ENCODE measurements at places on chromosomes 7 and 10.

- DNase-seq = no peak
These were observed 19.2 kb downstream of the PMPCB start for GRCh38 chr7:103316380-103316941.

- DNase-seq = no peak
These were observed 6.7 kb downstream of the CPXM2 start for GRCh38 chr10:123884907-123885381.

- no peak for DNase-seq
These were observed 8.5 kb upstream of the GLCCI1 start for GRCh38 chr7:7959979-7960670.

DNA sequence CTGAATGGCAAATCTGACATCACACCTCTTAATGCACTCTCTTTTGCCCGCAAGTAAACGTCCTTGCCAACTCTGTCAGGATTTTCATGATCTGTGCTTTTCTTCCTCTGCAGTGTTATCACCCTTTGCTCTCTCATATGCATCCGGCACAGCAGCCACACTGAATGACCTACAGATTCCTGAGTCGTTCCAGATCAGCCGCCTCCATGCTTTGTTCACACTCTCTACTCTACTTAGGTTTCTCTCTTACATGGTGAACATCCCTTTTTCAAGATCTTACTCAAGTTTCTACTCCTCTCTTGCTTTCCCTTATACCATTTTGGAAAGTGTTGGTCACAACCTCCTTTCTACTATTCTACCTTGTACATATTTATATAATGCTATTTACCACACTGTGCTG lies 127.7 kb upstream of the AOAH start:
- DNase-seq = no peak

GRCh38 chr7:95899919-95900513 lies 127.7 kb downstream of the DYNC1I1 start:
- DNase-seq = no peak

DNA sequence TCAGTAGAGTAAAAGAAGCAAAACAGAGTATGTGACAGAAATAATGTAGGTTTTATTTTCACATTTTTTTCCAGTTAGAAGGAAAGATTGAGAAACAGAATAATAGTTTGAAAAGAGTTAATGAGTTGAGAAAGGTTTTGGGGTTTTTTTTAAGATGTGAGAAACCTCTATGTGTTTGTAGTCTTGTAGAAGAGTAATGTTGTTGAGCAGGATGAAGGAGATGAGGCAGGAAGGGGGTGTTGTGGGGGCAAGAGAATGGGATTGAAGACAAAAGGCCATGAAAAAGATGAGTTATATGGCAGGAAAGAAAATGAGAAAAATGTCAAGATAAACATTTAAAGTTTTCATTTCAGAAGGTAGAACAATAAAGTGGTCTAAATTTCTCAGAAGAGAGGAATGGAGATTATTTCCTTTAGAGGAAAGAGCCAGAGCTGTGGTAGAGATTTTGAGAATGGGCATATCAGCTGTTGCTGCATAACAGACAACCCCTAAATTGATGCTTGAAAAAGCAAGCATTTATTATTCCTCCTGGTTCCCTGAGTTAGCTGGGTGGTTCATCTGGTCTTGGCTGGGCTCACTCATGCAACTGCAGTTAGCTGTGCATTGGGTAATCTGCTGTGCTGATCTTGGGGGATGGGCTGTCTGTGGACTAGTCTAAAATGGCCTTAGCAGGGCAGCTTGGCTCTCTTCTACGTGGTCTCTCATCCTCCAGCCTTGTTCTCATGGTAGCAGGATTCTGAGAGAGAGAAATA lies 27.1 kb downstream of the PCGF5 start:
- DNase-seq = no peak

- no peak for DNase-seq
These were observed 2.3 kb upstream of the VENTX start for GRCh38 chr10:133235265-133235855.

DNA sequence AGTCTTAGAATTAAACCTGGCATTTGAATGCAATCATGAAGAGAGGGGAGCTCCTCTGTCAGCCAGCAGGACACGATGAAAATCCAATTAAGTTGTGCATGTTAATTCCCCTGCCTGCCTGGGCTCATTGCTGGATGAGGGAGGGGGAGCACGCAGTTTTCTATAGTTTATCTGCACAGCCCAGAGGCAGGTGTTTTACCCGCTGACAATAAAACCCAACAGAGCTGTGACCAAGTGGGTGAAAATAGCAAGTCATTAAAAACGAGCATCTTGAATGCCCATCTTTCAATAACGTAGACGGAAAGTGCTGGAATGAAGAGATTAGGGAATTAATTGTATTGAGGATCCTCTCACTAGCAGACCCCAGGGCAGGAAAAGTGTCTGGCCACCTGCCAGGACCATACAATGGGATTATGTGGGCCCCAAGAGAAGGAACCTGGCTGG lies 100.1 kb upstream of the FAM20C start:
- DNase-seq = no peak

DNA sequence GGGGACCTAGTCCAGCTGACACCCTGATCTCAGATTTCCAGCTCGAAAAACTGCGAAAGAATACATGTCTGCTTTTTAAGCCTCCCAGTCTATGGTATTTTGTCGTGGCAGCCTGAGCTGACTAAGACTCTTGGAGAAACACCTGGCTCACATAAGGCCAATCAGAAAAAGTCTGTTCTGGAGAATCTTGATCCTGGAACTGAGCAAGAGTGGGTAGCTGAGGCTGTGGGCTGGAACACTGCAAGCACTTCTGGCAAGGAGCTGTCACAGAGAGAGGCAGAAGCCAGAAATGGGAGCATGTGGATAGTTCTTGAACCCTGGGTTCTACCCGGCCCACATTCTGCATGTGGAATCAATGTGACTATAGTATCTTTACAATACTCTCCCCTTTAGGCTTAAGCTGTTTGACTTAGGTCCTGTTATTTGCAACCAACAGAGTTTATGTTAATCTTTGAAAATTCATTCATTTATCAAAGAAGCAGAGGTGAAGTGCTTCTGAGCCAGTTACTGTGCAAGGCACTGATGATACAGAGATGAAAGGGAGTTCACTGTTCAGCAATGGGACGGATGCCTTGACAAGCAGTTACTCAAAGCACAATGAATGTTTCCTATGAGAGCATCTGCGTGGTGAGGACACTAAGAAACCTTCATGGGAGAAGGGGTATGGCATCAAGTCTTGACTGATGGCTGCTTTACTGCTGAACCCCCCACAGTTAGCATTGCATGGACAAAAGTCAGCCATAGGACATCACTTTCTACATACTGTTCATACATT lies 4.4 kb upstream of the C10orf90 start:
- no peak for DNase-seq

DNA sequence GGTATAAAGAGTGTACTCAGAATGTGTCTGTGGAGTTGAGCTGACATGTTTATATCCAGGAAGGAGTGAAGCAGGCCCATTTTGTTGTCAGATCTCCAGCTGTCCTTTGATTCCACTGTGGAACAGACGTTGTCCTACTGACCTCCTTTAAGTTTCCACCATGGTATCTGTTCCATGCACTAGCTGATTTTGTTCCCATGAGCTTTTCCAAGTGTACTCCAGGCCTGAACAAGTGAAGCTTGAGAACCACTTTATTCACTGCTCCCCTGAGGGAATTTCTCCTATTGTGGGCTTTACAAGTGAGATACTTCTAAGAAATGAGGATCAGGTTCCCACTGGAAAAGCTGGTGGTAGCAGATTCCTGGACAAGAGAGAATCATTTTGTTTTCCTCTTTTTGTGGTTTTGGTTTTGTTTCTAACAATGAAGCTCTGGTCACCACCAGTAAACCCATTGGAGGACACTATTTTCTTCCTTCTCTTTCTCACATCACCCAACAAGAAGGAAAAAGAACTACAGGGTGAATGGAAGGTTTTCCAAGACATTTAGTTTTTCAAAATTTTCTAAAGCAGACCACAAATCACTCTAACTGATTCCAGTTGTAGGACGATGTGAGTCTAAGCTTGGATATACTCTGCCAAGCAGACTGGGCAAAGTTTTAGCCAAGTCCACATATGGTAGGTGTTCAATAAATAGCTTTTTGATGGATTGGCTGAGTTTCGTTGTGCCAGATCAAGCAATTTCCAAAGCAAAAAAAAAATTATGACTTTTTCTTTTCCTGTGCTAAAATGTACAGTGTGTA lies 144.2 kb downstream of the JCAD start:
- no peak for DNase-seq

- DNase-seq = no peak
These were observed 4.1 kb upstream of the CHN2 start for GRCh38 chr7:29190349-29191045.

GRCh38 chr7:22356701-22357310 lies at the start of gene RAPGEF5:
RAPGEF5 (minus strand) TSS chr7:22357154; CDS start chr7:22357060, 94 bp downstream.
- no peak for DNase-seq

- no peak for DNase-seq
These were observed 7.7 kb upstream of the CPA1 start for GRCh38 chr7:130372402-130373165.

DNA sequence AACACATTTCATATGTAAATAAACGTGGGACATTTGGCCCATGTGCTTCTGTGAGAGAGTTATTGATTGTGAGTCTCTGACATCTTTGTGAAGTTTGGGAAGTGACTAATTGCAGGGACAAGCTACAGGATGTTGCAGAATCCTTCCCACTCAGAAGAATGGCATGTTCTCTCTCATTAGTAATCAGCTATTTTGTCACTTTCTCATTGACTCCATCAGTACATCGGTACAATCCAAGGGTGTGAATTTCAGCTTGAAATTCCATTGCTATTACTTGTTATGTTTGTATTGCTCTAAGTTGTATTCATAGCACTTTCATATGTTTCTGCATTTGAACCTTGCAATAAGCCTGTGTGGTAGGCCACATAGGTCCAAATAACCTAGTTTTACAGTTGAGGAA lies 100.0 kb upstream of the KCNMA1 start:
- DNase-seq = no peak

DNA sequence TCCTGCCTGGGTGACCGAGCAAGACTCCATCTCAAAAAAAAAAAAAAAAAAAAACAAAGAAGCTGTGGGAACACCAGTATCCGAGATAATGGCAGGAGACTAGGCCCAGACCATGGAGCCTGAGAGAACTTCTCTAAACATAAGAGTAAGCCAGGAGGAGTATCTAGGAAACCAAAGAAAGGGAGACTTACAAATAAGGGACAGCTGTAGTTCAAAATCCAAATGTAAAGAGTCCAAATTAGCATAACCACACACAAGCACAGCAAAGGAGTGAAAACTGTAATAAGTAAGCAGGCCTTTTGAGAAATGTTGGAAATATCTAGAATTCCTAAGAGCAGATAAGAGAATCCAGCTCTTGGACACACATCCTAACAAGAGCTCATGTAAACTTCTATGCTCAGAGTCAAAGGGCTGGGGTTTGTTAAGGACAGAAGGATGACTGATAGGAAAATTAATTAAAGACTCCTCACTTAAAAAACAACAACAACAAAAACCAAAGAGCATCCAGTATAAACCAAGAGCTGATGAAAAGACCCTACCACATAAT lies 15.8 kb downstream of the ZNF25 start:
- DNase-seq = no peak

- DNase-seq = no peak
These were observed 1.8 kb downstream of the PNLIPRP3 start for GRCh38 chr10:116429288-116429977.
